ENCODE measurements at places on chromosomes 11 and 22. TPM values are rescaled to one million over a fixed set of nuclear protein-coding genes. Genes with fewer than 3 reads are reported as not detected.
A peak's percentile ranks its signal among the peaks of the same experiment; 100 is the strongest.

- no peak for DNase-seq
These were observed 18.2 kb upstream of the OR10W1 start for GRCh38 chr11:58286249-58286648.

DNA sequence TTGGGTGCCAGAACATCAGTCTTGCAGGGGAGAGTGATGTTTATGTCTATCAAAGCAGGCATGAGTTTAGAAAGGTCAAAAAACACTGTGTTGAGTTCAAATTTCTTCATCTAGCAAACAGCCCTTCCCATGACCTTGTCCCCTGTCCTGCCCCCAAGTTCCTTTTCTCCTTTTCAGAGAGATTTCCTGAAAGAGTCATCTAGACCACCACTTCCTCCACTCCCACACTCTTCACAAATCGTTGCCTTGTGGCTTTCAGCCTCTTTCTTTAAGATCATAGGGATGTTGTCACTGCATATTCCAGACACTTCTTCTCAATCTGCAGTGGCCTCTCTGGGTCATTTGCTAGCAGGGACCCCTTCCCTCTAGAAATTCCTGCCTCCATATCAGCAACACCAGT is 290.5 kb downstream of the TENM4 start:
- no peak for DNase-seq

DNA sequence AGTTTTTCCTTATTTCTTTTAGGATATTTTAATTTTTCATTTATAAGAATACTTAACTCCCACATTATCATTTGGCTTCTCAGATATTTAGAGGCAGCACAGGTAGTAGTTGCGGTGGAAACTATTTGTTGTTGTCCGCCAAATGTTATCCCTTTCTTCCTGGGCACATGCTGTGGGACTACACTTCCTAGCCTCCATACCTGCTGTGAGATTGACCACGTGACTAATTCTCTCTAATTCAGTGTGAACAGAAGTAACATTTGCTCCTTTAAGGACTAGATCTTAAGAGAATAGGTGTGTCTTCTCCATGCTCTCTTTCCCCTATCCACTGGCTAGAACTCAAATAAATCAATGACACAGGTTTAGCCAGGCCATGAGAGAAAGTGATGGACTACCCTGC is 136.5 kb downstream of the ATG16L2 start:
- no peak for DNase-seq

DNA sequence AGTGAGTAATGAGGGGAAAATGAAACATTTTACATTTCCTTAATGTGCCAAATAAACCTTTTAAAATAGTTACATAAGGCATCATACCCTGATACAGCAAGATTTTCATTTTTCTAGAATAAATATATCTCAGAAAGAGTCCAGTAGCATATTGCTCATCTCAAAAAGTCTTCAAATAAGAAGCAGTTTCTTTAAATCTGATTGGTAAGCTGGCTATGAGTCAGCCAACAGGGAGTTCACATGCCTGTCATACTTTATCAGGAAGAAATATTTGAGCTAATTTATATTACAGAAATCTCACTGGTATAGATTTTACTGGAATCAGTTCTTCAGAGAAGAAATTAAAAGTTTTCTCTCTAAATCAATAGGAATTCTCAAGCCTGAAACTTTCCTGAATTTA is 258.1 kb downstream of the C11orf87 start:
- DNase-seq: no peak

DNA sequence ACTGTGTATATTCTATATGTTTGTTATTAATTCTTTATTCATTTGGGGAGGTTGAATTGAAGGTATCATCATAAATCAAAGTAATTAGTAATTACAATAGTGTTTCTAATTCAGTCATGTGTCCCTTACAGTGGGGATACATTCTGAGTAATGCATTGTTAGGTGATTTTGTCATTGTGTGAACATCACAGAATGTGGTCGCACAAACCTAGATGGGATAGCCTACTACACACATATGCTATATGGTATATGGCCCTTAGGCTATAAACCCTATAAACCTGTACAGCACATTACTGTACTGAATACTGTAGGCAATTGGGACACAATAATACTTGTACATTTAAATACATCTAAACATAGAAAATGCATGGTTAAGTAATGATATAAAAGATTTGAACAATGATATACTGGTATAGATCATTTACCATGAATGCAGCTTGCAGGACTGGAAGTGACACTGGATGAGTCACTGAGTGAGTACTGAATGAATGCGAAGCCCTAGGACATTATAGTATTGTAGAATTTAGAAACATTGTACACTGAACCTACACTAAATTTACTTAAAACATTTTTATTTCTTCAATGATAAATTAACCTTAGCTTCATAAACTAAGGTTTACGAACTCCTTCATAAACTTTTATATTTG is 936.2 kb upstream of the CHORDC1 start:
- DNase-seq: no peak

GRCh38 chr11:8368194-8368593 is 104.5 kb upstream of the LMO1 start:
- DNase-seq: no peak

GRCh38 chr11:61951484-61952135 is 1.5 kb downstream of the BEST1 start:
- no peak for DNase-seq

GRCh38 chr11:36039471-36039870 is 95.6 kb downstream of the LDLRAD3 start:
- no peak for DNase-seq

GRCh38 chr11:134066943-134067885 is 1.7 kb upstream of the JAM3 start:
- no peak for DNase-seq

- no peak for DNase-seq
These were observed 129.7 kb downstream of the ARHGAP42 start for GRCh38 chr11:100816823-100817222.

DNA sequence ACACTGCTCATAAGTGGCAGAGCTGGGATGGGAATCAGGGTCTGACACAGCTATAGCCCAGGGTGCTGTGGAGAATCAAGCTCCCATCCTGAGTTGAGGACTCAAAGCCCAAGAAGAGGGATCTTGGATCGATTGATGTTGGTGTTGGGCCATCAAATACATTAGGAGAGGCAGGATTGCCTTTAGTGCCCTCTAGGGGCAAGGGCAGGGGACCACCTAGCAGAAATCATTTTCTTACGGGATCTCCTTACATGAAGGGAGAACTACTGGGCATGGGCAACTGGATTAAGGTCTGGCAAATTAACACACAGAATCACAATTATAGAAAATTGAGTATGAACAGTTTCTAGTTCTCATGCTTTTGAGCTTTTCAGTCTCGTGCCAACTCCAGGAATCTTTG is 24.9 kb upstream of the EMSY start:
- peak; percentile 44 for DNase-seq

DNA sequence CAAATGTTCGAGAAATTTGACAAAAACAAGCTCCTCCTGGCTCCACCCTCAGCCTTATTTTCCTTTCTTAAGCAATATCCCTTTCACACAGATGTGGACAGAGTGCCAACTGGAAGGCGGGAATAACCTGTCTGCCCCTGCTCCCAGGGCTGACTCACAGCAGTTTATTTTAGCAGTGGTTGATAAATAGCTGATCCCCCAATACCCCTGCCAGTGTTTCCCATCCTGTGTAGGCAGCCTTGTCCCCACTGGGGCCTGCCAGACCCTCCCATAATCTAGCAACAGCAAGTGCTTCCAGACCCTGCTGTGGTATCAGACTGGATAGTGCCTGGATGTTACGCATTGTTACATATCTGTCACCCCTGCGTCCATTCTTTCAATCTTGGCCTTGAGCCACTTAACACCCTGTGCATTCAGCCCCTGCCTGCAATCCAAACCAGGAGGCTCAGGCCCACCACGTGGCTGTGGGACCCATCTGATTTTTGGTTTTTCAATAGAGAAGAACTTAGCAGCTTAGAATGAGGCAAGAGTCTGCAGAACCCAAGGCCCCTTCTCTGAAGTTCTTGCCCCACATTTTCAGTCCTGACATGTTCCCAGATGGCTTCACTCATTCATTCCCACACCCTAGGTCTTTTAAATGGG is 53.7 kb downstream of the PARVA start:
- no peak for DNase-seq

DNA sequence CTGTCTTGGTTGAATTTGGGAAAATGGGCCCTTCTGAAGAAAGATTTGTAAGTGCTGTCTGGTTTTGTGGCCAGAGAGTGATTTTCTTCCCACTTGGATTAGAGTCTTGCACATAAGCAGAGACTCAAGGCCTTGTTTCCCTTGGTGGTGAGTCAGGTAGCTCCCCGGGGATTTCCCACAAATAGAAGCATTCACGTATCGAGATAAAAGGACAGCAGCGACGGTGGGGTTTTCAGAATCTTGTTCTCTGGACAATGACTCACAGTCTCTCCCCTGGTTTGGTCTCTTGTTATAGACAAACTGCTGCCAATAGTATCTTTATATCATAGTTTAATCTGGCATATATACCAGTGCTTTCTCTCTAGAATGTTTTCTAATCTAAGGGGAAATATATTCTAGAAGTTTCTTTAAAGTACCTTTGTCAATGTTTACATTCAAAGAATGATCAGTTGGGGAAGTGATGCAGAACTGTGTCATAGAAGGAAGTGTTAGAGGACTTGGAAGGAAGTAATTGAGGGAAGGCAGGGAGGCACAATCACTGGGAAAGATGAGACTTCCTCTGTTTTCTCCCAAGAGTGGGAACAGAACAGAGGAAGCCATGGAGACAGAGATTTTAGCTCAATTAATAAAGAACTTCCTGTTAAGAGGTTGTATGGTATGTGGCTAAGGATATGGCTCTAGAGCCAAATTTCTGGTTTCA is 18.1 kb downstream of the POLA2 start:
- DNase-seq: no peak

DNA sequence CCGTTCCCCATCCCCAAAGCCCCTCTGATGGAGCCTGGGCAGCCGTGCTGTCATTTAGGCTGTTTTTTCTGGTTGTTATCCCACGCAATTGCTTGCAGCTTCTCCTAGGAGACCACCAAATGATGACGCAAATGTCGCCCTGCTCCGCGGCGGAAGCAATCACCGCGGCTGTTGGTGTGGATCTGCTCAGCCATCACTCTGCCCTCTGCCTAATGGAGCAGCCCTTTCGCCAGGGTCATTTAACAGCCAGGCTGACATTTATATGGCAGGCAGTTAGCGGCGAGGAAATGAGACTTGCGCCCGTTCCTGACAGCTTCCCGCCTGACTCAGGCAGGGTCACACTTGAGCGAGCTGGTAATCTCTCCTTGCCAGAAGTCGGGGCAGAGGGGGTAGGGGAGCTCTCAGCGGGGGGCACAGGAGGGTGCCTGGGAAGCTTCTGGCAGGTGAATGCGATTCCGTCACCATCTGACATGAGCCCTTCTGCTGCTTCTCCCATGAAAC is 97.9 kb upstream of the RTL6 start:
- no peak for DNase-seq

GRCh38 chr11:57651408-57651807 is 1.7 kb upstream of the YPEL4 start:
- DNase-seq: no peak

GRCh38 chr11:112784323-112785073 is 176.7 kb upstream of the NCAM1 start:
- DNase-seq: no peak

GRCh38 chr11:123473941-123474677 is 44.0 kb downstream of the GRAMD1B start:
- no peak for DNase-seq

- no peak for DNase-seq
These were observed 7.1 kb downstream of the TSKU start for GRCh38 chr11:76790251-76790650.

GRCh38 chr11:121318848-121319834 is 26.6 kb downstream of the SC5D start:
- DNase-seq: no peak

DNA sequence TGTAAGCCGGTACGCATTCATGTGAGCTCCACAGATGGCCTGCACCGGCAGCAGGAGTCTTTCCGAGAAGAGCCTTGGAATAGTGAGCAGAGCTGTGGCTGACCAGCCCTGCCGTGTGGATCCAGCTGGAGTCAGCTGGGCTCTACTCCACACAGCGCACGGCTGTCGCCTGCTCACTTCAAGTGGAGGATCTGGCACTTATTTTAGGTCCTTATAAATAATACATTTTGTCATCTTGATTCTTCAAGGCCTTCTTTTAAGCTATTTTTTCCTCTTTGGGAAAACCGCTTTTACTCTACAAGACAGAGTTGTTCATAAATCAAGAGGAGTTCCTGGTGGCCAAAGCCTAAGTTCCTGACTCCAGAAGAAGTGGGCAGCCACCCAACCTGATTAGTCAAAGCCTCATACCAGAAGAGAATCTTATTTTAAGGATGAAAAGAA is 93.8 kb downstream of the KCNC1 start:
- no peak for DNase-seq

GRCh38 chr11:128448200-128448886 is 139.0 kb downstream of the ETS1 start:
- no peak for DNase-seq

GRCh38 chr11:68997124-68997994 is 15.7 kb downstream of the MRGPRF start:
- peak; percentile 7 for DNase-seq

DNA sequence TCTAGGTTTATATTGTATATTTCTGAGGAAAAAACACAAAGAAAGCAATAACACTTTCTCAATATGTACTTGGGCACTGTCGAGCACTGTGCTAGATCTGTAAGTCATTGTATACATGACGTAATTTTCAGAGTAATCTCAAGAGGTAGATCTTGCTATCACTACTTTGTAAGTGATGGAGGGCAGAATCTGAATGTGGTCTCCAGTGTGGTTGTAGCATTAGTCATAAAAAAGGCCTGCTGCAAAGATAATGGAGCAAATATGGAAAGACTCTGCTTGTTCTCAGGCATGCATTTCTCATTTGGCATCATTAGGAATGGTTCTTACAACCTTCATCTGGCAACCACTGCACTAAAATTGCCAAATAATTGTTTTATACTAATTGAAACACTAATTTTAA is 419.8 kb upstream of the CCDC179 start:
- no peak for DNase-seq

DNA sequence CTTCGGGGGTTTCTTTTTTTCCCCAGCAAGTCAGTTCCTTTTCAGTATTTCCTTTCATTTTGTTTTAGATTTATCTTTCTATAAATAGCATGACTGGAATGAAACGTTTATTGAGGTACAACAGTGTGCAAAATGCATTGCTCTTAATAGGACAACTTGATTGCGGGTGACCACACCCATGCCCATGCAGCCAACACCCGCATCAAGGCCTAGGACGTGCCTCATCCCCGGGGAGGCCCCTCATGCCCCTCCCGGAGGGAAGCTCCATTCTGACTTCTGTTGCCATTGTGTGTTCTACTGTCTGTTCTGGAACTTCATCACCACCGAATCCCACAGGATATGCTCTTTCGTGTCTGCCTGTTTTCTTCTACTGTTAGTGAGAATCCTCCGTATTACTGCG is 82.2 kb downstream of the RPS6KA4 start:
- no peak for DNase-seq

- DNase-seq: no peak
These were observed 429 bp downstream of the TP53AIP1 start for GRCh38 chr11:128942272-128942612.

Gene GGTLC3
- total RNA-seq: not detected

Gene SHANK3
- 9.7 TPM for total RNA-seq

Gene ACTN3
- total RNA-seq: 20.4 TPM

Gene MED19
- total RNA-seq: 18.0 TPM

Gene RASGRP2
- total RNA-seq: 40.3 TPM

Gene ENTHD1
- not detected for total RNA-seq

Gene IL17REL
- 0.34 TPM for total RNA-seq

Gene SPTBN2
- 34.9 TPM for total RNA-seq
